ENCODE measurements at places on chromosomes 13 and 19. TPM values are rescaled to one million over a fixed set of nuclear protein-coding genes. Genes with fewer than 3 reads are reported as not detected.

DNA sequence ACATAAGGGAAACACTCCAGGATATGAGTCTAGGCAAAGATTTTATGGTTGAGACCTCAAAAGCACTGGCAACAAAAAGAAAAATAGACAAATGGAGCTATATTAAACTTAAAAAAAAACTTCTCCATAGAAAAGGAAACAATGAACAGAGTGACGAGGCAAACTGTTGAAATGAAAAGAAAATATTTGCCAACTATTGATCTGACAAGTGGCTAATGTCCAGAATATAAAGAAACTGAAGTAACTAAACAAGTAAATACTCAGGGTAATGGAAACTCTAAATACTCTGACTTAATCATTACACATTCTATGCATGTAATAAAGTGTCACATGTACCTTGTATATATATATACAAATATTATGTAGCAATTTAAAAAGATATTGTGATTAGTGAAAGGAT, 562.5 kb downstream of the GPC5 start:
- DNase-seq: no peak

DNA sequence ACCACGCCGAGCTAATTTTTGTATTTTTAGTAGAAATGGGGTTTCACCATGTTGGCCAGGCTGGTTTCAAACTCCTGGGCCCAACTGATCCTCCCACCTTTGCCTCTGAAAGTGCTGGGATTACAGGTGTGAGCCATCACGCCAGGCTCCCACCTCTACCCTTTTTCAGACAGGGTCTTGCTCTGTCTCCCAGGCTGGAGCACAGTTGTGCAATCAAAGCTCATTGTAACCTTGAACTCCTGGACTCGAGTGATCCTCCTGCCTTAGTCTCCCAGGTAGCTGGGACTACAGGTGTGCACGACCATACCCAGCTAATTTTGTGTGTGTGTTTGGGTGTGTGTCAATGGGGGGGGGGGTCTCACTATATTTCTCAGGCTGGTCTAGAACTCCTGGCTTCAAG, 1.7 kb downstream of the RASGRP4 start:
- no peak for DNase-seq

GRCh38 chr13:46575818-46576221, 22.9 kb downstream of the LRCH1 start:
- peak; percentile 82 for DNase-seq

DNA sequence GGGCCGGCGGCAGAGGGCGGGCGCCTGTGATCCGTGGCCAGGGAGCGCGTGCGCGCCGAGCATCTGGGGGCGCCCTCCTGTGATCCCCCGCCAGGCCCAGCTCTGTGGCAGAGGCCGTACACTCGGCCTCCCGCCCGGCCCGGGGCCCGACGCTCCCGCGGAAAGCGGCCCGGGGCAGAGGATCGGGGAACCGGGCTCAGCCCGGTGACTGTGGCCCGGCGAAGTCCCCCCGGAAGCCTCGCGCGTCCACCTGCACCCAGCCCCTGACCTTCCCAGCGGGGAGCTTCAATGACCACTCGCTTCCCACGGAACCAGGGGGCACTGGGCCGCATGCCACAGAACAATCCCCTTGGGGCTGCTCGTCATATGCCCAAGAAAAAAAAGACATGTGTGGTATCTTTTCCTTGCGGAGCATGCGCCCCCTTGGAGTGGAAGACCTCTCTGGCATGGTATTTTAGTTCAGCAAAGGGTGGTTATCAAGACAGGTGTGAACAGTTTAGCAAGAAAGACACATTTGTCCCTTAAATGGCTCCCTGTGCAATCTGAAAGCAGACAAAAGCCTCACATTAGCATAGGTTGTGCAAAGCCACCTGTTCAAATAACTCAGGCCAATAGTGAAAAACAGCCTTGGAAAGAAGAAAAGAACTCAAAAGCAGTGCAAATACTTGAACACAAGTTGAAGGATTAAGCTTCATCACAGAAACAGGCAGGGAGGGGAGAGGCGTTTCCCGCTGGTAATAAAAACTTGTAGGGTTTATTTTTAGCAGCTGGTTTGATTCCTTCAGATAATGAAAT, 290.9 kb upstream of the SOX21 start:
- no peak for DNase-seq

DNA sequence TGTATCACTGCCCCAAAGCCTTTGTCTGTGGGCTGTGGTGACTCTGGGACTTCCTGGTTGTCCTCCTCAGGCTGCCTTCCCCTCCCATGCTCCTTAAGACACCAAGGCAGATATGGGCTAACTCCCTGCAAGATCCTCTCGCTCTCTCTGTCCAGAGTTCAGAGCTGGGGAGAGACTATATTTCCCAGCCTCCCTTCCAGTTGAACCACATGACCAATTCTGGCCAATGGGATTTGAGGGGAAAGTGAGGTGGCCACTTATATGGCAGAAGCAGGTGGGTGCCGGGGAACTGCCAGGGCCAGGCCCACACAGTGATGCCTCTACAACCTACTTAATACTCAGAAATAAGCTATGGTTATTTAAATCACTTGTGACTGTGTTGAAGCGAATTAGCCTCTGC, 16.2 kb upstream of the ANGPTL8 start:
- no peak for DNase-seq

GRCh38 chr19:58513213-58513693, 1.5 kb upstream of the SLC27A5 start:
- no peak for DNase-seq

- DNase-seq: no peak
Observed at GRCh38 chr19:14347999-14348889, 33.0 kb upstream of the ADGRE5 start.

DNA sequence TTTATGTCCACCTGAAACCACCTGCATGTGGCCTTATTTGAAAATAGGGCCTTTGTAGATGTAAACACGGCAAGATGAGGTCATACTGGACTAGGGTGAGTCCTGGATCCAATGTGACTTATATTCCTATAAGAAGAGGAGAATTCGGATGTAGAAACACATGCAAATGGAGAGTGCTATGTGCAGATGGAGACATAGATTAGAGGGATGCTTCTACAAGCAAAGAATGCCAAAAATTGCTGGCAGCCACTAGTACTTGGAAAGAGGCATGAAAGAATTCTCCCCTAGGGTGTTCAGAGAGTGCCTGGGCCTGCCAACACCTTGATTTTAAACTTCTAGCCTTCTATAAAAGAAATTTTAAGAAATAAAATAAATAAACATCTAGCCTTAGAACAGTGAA, 226.1 kb downstream of the RFC3 start:
- DNase-seq: peak; percentile 35

The ZNF528 gene
- 15.8 TPM for total RNA-seq

The ZNF229 gene
- 10.8 TPM for total RNA-seq

The NLRP5 gene
- not detected for total RNA-seq

The ZNF155 gene
- total RNA-seq: 9.7 TPM

Data from bronchial epithelial cell (primary cell).